ENCODE measurements at places on chromosomes 7 and 10.

DNA sequence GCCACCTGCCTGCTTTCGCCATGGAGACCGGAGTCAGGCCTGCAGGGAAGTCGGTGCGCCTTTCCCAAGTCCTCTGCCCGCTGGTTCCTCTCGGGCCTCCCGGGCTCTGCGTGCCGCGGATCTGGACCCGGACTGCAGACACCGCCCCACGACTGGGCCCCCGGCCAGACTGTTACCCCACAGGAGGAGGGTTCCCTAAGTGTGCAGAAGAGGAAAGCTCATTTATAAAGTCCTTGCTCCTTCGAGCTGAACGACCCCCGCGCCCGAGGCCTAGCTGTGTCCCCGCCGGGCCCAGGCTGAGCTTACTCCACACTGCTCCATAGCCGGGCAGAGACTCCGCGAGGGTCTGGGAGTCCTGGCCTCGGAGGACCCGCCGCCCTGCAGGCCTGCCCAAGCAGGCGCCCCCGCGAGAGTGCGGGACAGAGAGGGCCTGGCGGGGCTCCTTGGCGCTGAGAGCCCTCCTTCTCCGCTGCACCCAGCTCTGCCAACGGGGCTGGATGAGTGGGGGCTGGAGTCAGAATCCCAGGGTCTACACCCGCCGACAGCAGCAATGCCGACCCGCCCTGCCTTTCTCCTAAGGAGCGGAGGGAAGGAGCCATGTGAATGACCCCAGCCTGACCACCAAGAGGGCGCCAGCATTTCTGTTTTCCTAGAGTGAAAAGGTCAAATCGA, 8.3 kb downstream of the EN2 start:
- DNase-seq = no peak

DNA sequence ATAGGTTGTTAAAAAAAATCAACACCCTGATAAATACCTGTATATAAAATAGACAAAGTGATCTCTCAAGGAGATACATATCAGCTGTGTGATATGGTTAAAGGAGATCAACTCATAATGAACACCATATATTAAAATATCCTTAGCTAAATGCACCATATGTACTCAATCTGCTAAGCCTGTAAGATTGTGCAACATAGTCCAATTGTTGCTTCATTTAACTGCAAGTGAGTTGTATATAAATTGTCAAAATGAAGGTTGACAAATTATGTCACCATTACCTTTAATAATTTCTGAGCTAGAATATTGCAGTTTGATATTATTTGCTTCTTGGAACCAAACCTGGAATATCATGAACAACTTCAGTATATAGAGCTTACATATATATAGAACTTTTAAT, 283.7 kb downstream of the MALRD1 start:
- no peak for DNase-seq

GRCh38 chr7:112296432-112296831, 89.9 kb downstream of the ZNF277 start:
- DNase-seq = no peak

GRCh38 chr7:74395745-74396311, 57.9 kb upstream of the GTF2IRD1 start:
- no peak for DNase-seq

- DNase-seq = no peak
Measured at GRCh38 chr10:98472196-98472595, 25.5 kb upstream of the HPS1 start.

GRCh38 chr10:11789306-11789705, 33.9 kb upstream of the PROSER2 start:
- DNase-seq = no peak

- DNase-seq = no peak
Measured at GRCh38 chr7:382043-382400, 92.1 kb downstream of the FOXL3 start.

DNA sequence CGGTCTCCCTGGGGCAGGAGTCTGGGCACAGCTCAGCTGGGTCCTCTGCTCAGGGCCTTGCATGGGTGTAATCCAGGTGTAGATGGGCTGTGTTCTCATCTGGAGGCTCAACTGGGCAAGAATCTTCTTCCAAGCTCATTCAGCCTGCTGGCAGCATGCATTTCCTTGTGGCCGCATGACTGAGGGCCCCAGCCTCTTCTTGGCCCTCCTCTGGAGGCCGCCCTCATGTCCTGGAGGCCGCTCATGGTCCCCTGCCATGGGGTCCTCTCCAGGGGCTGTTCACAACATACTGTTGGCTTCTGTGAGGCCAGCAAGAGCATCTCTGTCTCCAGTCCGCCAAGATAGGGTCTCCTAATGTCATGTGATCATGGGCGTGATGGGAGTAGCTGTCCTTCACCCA, 437.5 kb upstream of the FOXK1 start:
- no peak for DNase-seq

DNA sequence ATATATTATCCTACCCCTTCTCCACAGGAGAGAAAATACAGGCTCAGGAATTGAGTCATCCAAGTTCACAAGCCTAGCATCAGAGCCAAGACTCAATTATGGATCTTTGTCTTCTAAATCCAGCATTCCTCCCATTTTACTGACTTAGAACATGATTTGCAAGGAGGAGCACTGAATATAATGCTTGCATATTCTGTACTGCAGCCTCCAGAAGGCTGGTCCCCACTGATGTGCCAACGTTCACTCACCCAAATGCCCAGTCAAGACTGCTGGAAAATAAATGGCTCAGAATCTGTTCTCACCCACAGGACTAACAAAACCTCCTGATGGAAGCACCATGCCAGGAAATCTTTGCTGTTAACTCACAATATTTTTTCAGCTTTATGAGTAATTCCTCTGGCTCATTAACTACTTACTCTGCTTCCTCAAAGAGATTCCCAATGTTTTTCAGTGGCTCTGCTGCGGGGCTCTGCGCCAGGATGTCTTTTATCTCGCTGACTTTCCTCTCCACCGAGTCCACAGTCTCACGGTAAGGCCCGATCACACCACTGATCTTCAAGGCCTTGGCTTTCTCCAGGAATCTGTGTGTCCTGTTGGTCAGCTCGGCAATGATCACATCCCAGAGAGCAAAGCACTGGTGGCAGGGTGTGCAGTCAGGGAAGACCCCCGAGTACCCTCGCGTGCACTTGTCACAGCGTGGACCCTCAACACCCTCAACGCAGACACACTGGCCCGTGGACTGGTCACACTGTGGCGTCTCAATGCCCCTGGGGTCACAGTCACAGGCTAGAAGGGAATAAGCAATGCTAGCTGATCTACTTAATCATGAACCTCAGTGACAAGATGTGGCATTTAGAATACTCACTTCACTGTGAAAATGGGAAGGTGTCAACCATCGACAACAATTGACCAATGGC, 48.8 kb downstream of the DLD start:
- no peak for DNase-seq

DNA sequence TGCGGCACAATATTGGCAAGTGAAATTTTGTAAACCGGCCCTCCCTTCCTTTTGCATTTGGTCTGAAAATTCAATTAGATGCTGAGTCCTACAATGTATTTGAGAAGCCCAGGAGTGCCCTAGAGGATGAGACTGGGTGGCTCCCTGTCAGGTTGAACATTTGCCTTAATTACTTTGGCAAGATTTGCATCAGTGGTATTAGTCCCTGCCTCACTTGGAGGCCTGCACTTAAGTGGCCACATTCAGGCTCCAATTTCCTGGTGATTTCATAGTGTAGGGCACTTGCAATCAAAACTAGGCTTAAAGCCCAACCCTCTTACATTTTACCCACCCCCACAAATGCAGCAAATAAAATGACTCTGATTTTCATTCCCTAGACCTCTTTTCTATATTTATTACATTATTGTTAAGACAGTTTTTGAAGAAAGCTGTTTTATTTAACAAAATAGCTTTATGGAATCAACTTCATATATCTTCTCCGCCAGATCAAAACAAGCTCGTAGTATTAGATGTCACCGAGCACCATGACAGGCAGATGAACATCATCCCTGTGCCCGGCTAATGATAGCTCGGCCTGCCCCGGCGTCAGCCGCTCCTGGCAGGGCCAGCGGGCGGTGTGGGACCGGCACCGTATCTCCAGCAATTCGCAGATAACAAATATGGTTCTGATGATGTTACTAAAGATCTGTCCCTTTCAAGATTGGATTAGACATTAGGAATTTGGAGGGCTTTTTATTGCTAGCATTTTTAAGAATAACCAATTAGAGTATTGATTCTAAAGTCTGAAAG, 73.6 kb downstream of the EGFR start:
- DNase-seq = no peak

GRCh38 chr10:65348637-65349036, 1577.2 kb upstream of the LRRTM3 start:
- no peak for DNase-seq

DNA sequence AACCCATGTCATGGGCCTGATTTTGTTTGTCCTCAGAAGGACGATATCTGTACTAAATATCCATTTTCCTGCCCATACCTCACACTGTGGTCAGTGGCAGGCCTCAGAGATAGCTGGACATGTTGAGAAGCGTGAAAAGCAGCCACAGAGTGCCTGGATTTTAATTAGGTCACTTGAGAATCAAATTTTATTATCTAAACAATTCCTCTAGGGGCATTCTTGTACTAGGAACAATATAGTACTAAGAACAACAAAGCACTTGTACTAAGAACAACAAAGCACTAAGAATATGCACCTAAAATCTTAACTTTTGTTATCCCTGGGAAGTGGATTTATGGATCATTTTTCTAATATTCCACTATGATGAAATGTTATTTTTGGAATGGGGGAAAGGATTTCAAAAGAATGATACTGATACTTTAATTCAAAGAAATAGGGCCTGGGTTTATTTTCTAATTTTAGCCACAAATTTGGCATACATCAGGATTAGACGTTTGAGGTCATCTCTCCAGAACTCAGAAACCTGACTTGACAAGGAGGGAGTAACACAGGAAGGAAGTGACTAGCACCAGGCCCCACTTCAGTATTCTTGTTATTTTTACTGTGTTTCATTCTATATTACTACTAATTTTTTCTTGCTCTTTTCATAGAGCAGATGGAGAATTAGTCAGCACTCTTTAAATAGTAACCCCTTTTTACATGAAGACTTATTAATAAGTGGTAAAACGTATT, 112.2 kb downstream of the EXOC4 start:
- no peak for DNase-seq

DNA sequence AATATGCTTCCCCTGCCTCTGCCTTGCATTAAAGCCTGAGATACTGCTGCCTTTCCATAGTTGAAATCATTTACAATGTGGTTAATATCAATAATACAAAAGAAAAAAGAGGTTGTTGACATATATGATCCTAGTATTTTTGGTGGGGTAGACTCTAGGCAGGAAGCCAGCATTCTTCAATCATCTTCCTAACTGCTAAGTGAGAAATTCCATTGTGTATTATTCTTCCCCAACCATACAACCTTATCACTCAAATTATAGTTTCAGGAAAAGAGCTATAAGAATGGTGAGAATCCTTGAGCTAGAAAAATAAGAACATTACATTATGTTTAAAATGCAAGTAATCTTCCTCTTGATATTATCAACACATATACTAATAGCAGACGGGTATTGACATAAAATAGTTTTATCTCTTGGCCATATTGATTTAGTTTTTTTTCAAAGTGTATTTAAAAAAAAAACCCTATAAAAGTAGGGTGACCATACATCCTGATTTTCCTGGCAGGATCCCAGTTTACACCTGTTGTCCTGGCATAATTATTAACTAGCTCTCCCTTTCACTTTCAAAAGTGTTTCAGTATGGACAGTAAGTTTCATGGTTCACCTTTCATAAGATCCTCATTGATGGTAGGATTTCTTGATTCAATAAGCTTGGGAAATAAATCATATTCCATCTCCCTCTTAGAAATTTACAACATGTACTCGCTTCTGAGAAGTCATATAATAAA, 33.4 kb upstream of the WASL start:
- DNase-seq = no peak

GRCh38 chr7:153383781-153384180, 624.2 kb downstream of the ACTR3B start:
- DNase-seq = no peak

GRCh38 chr7:142231716-142232115, 26.1 kb downstream of the PRSS58 start:
- no peak for DNase-seq

DNA sequence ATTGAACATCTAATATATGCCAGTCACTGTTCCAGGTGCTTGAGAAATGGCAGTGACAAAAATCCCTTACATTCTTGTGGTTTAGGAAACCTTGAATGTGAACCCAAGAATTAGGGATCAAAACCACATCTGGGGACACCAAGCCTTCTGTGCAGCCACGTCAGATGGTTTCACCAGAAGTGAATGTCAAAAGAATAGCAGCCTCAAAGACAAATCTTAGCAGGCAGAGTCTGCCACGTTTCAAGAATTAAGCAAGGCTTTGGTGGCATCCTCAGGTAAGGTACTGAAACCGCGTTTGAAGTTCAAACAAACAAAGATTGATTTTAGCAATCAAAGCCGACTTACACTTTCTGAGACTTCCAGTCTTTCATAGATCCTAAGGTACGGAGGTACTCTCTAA, 225.5 kb upstream of the GNAI1 start:
- DNase-seq = no peak

- DNase-seq = no peak
Measured at GRCh38 chr7:3518546-3518945, 217.5 kb downstream of the SDK1 start.

DNA sequence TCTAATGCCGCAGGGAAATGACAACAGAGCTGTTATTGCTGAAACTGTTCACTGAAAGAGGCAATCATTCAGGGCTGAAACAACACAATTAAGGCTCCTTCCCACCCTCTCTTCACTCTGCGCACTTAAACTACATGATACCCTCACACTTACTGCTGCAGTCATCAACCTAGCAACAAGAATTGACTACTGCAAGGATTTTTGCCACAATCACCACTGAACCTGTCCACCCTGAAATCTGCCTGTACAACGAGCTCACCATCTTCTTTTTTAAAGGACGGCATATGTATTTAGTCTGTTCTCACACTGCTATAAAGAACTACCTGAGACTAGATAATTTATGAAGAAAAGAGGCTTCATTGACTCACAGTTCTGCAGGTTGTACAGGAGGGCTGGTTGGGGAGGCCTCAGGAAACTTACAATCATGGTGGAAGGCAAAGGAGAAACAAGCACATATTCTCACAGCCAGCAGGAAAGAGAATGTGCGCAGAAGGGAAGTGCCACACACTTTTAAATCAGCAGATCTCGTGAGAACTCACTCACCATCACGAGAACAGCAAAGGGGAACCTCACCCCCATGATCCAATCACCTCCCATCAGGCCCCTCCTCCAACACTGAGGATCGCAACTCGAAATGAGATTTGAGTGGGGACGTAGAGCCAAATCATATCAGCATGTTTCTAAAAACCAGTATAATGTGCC, 131.7 kb downstream of the SORCS1 start:
- no peak for DNase-seq

- no peak for DNase-seq
Measured at GRCh38 chr7:130560972-130561371, 69.1 kb downstream of the MEST start.

- DNase-seq = no peak
Measured at GRCh38 chr7:36406156-36406555, 16.5 kb downstream of the ANLN start.

DNA sequence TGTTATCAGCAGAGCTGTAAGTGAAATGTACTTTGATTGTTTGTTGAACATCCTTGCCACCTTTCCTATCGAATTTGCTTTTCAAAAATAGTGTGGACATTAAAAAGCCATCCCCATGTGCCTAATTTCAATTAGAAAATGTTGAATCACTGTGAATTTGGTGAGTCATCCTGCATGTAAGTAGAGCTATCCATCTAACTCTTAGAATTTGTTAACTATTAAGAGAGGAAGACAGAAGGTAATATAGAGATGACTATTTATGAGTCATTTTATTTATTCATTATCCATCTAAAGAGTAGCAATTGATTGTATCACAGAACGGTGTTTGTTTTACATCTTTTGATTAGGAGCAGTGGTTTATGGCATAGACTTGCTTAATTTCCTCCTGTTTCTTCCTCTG, 154.7 kb downstream of the MGMT start:
- no peak for DNase-seq

GRCh38 chr10:28838908-28839307, 161.6 kb downstream of the BAMBI start:
- DNase-seq = no peak
